Iris pigment epithelial cell (primary cell): ENCODE measurements at places on chromosomes 7 and 10.
A peak's percentile ranks its signal among the peaks of the same experiment; 100 is the strongest.

- DNase-seq = peak; percentile 95
Observed at GRCh38 chr7:92621026-92621540, 30.9 kb upstream of the FAM133B start.

DNA sequence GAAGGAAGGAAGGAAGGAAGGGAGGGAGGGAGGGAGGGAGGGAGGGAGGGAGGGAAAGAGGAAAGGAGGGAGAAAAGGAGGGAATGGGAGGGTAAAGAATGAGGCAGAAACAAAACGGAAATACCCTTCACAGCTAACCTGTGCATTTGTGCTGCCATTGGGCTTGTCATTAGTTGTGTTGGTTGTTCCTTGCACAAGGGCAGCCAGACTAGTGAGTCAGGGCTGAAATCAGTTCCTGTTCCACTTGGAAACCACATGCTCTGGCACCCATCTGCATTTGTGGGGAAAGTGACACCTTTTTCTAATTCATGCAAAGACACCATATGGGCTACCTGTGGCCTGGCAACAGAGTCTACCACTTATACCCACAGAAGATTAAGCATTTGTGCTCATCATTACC lies 1004.0 kb upstream of the C7orf33 start:
- DNase-seq = no peak

DNA sequence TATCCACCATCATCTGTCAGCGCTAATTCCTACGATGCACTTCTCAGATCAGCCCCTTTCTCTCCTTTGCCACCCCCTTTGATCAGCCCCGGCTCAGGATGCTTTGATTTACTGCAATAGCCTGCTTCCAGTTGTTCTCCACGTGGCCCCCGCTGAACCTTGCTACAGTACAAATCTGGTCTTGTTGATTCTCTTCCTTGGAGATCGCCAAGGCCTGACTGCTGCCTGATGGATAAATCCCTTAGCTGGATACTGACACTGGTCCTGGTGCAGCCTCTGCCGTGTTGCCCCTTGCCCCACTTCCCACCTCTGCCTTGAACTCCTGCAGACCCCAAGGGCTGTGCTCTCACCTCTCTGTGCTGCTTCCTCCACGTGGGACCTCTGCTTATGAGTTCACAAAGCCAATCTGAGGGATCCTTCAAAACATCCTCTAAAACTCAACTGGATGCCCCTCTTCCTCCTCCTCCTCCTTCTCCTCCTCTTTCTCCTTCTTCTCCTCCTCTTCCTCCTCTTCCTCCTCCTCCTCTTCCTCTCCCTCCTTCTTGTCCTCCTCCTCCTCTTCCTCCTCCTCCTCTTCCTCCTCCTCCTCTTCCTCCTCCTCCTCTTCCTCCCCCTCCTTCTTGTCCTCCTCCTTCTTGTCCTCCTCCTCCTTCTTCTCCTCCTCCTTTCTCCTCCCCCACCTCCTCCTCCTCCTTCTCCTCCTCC lies 15.3 kb downstream of the PLXNA4 start:
- no peak for DNase-seq

DNA sequence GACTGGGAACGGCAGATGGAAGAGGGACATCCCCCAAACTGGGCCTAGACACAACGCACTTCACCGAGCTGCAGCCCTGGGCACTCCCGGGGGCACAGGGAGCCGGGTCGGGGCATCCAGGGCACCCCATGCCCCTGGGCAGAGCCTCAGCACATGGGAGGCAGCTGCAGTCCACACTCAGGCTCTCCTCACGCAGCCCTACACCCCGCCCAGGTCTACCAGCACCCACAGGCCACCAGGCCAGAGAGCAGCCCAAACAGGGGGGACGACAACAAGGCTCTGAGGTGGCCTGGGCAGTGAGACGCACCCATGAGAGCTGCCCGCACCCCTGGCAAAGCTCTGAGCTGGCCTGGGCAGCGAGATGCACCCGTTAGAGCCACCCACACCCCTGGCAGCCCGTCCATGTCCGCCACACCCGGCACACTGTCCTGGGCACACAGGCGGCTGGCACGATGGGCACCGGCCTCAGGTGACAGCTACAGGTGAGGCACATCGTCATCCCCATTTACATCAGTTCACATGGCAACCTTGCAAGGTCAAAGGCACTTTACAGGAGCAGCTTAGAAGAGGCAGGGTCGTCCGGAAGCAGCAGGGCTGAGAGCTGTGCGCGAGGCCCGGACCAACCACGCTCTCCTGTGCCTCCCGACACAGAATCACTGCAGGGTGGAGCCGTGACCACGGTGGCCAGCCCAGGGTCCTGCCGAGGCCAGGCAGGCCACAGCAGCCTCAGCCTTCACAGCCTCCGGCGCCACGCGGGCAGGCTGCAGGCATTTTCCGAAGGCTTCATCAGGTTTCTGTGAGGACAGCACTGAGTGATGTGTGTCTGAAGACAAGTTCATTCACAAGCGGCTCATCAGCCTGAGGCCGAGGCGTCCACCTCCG lies 228.6 kb downstream of the MAD1L1 start:
- DNase-seq = no peak

DNA sequence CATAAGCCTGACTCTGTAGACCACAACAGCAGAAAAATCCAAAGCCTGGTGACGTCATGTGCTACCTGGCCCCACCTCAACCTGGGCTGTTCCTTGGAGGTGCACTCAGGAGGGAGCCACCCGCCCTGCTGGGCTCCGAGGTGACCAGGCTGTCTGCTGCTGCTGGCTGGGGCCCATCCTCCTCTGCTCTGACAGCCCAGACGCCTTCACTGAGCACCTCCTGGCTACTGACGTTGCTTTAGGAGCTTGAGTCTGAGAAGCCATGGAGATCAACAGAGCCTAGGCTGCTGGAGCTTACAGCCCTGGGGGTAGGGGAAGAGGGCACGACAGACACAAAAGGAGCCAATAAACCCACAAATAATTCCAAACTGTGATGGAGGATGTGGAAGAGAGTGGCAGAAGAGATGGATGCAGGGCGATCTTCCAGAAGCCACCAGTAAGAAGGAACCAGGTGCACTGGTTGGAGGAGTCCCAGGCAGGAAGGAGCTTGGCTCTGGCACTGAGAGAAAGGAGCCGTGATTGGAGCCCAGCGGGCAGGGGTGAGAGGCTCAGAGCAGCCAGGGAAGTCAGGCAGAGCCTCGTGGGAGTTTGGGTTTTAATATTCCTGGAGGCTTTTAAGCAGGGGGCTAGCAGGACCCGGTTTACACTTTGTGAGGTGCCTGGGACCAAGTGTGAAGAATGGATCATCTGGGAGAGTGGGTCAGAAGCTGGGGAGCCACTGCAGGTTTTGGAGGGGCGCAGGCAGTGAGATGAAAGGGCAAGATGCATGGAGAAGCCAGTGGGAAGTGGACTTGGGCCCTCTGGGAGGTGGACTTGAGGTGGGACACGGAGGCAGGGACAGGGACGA lies 1.7 kb upstream of the PTPRE start:
- DNase-seq = no peak

- peak; percentile 3 for DNase-seq
Observed at GRCh38 chr7:117402109-117402508, 25.2 kb downstream of the ASZ1 start.

DNA sequence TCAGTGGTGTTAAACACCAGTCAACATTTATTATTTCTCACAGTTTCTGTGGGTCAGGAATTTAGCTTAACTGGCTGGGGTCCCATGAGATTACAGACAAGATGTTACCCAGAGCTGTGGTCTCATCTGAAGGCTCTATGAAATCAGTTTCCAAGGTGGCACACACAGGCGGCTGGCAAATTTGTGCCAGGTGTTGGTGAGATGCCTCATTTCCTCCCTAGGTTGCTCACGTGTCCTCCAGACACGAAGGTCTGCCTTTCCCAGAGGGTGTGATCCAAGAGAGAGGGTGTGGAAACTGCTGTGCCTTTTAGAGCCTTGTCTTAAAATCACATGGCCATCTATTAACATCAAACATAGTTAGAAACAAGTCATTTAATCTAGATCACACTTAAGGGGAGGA lies 209.0 kb downstream of the JCAD start:
- no peak for DNase-seq

DNA sequence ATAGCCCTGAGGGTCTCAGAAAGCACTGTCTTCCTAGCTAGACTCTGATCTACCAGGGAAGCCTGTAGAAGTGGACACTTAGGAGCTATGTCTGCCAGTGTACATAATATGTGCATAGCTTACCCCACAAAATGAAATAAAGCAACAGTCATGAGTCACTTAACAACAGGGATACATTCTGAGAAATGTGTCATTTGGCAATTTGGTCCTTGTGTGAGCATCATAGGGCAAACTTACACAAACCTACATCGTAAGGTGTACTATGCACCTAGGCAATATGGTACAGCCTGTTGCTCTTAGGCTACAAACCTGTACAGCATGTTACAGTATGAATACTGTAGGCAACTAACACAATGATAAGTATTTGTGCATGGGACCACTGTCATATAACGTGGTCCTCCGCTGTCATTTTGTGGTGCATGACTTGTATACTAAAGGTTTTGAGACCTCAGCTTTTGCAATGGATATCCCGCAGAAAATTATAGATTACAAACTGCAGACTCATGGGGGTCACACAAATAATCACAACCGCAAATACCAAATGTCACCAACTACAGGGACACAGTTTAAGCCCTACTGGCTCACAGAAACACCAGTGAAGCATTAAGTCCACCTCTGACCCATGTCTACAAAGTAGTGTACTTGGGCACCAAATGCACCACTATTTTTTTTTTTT lies 1.7 kb downstream of the URGCP start:
- DNase-seq = peak; percentile 21

- DNase-seq = no peak
Observed at GRCh38 chr7:99404977-99405320, 3.4 kb downstream of the PDAP1 start.
